CD4-positive, alpha-beta T cell treated with Interleukin-2 at 100 ng/mL for 4 hours (primary cell): ENCODE measurements at places on chromosomes 12 and 14.
A peak's percentile ranks its signal among the peaks of the same experiment; 100 is the strongest.

DNA sequence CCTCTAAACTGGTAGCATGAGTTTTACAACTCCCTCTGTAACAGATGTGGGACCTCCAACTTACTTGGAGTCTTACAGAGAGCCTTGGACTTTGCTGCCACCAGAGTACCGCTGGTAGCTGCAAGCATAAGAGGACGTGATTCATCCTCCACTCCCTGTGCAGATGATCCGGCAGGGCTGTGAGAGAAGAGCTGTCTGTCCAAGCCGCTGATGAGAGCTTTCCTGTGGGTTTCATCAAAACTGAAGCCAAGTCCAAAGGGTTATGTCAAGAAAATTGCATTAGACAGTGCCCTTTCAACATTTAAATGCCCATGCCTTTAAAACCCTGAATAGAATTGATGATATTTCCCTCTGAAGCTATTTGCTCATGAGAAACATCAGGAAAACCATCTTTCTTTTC, 85.8 kb downstream of the LLPH start:
- no peak for DNase-seq

DNA sequence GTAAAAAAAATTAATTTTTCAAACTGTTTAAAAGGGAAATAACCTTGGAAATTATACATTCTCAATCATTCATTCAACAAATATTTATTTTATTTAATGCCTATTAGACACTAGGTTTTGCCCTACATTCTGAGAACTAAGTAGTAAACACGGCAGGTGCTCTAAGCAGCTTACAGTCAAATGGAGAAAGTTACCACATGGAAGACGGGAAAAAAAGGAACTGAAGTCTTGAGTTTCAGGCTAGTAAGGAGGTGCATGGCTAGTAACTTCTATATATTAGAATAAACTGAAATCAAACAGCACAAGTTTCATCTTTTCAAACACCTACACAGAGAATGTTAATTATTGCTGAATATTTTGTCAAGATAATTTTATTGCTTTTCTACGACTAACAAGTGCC, 52.9 kb downstream of the C12orf42 start:
- DNase-seq: no peak

GRCh38 chr14:55085060-55085660, 33.7 kb downstream of the MAPK1IP1L start:
- DNase-seq: no peak

DNA sequence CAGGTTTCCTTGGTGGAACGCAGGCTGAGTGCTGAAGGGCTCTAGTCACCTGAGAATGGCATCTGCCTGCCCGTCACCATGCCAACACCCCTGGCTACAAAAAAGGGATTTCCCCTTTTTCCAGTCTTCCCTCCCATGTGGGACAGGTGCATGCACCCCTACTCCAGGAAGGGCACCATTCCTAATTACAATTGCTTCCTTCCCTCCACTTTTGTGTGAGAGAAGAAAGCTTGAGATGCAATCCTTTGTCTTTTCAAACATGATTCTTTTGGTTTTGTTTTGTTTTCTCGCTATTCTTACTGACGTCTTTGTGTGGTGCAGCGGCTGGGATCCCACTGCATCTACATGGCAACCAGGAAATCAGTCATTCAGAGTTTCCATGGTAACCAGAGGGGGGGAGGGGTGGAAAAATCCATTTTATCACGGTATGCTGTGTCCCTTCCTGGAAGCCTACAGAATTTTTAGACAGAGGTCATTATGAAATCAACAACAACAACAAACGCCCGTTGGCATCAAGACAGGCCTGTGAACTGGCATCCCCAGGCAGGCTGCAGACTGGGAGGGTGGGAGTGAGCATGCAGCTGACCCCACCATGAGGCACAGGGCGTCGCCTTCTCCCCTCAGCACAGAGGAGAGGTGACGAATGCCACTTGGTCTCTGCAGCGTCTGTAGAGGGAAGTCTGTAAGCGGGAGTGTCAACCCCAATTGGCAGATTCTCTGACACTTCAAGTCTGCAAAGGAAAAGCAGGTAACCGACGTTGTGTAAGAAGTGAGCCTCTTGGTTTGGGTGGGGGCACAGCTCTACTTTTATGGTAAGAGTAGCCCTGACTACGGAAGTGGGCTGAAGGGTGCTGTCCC, 13.6 kb upstream of the GNG2 start:
- DNase-seq: peak; percentile 98

- no peak for DNase-seq
Measured at GRCh38 chr14:34368971-34369647, 92.9 kb downstream of the SPTSSA start.

GRCh38 chr12:85182699-85183098, 97.3 kb upstream of the ALX1 start:
- no peak for DNase-seq

DNA sequence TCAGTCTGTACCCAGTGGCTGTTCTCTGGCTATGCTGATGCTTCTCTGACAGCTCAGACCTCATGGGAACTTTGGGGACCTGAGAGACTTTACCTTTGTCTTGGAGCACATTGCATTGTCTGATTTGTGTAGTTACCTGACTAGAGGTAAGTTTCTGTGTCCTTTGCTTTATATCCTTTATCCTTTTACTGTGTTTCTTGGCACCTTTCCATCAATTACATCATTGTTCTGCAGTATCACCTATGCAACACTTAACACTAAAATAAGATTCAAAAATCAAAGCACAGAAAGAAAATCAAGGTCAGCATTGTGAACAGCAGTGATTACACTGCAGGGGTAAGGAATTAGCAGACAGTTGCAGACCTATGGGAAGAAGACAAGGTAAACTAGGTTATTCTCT, 43.8 kb downstream of the SLC35F4 start:
- DNase-seq: no peak

DNA sequence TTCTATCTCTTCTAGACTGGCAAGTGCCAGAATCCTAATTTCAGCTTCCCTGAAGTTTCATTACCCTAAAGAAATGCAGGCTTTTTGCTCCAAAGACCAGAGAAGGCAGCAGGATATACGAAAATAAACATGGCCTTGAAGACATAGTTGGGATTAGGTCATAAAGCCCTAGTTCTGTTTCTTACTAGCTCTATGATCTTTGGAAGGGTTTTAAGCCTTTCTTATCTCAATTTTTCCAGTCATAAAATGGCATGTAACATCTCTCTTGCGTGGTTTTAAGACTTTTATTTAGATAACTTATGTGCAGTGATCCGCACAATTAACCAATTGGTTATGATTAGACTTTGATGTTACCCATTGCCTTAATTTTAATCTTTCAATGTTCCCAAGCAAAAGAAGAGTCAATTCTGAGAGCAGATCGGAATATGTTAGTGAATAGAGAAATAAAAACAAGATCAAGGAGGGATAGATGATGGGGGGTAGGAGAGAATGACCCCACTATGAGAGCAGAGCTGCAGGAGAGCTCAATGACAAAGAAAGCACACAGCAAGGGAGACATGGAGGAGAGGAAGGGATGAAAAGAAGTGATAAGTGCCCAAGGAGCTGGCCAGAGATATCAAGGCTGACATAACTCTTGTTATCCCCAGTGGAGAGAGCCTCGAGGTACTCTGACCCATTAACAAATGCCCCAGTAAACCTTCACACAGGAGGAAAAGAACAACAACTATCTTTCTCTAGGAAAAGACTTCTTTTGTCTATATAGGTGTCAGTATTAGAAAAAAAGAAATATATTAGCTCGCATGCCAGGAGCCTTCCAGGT, 53.0 kb upstream of the ANP32D start:
- DNase-seq: no peak

- DNase-seq: no peak
Measured at GRCh38 chr12:91094032-91094662, 17.1 kb downstream of the LUM start.

DNA sequence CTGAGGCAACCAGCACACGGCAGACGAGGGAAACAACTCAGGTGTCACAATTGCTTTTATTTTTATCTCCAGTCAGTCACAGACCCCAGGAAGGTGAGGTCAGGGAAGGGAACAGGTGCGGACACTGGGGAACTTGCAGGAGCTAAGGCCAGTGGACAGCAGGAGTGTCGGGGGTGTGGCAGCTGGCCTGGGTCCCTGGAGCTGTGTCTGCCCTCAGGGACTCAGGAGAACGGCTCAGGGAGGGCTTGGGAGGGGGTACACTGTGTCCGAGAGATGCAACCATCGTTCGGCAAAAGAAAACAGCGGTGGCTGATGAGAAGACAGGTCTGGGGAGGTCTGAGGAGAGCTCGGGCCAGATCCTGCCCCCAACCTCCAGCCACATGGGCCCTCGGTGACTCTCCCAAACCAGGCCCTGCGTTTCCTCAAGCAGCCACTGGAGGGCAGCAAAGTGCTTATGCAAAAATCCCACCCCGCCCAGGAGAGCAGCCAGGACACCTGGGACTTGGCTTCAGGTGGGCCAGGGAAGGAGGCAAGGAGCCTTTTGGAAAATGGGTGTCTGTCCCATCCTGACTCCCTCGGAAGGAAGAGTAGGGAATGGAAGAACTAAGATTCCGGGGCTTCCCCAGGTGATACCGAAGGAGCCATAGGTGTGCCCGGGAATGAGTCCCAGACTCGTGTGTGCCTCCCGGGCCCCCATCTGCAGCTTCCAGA, 24.1 kb upstream of the BCDIN3D start:
- peak; percentile 76 for DNase-seq

GRCh38 chr12:82089369-82090121, 268.6 kb downstream of the CCDC59 start:
- DNase-seq: no peak

DNA sequence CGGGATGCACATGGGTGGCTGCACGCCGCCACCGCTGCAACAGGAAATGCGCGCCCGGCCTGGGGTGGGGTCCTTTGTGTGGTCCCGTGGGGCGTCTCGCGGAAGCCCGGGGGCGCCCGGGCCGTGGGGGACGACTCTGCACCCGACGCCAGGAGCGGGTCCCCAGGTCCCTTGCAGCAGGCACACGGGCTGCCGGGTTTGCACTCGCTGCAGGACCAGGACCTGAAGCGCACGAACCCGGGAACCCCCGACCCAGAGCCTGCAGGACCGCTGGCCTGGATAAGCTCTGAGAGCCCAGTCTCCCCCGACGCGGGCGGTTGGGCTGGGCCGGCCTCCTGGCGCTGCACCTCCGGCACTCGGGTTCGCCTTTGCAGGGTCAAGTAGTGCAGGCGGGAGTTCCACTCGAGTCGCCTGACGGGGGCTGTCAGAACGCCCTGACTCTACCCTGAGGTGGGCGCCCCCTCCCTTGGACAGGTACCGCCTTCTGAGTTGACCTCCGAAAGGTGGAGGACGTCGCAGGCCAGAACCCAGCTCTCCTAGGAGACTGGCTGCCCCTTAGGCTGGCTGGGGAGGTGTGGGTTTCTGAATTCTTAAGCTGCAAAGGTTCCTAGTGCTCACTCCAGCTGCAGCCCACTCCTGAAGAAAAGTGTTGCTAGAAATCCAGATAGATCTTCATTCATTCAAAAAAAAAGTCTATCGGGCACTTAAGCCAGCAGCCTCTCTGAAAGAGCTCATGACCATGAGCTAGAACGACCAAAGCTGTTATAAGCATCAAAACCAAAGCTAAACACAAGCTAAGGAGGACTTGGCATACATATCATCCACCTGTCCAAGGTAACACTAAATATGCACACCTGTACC, 68.0 kb downstream of the RNF34 start:
- no peak for DNase-seq

GRCh38 chr14:44404036-44404435, 103.0 kb downstream of the FSCB start:
- DNase-seq: no peak

DNA sequence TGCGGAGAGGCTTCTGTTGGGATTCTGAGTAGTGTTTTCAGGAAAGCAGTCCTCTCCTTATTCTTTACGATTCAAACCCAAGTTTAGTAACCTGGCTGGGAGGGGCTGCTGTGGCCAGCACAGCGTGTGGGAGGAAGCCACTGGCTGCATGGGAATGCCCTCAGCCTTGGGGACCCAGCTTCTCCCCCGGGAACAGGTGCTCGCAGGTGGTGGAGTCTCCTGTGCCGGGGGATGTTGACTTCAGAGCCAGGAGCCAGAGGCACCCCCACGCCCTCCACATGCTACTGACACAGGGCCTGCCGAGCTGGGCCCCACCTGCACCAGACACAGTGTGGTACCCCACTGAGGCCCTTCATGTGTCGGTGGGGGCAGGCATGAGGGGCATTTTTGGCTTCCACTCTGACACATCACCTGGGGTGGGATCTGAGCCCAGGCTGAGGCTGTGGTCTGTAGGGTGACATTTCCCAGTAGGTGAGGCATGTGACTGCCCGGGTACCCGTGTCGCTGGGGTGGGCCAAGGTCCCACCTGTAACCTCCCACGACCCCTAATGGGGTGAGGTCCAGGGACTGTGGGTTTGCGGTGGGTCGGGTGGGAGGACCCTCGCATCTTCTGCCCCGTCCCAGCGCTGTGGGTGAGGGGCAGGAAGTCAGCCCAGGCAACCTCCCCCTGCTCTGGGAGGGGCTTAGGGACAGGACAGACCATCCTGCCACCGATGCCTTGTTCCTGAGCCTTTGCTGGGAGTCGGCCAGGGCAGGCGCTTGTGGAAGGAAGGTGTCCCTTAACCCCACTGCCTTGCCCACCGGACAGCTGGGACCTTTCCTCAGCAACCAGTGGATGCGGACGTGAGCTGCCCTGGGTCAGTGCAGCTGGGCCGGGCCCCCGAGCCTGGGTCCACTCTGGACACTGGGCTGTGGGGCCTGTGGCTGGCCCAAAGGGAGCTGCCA, 26.5 kb downstream of the MTA1 start:
- DNase-seq: no peak

GRCh38 chr12:42640391-42640790, 50.8 kb upstream of the PRICKLE1 start:
- DNase-seq: no peak

- DNase-seq: no peak
Measured at GRCh38 chr12:127899971-127900370, 367.0 kb upstream of the TMEM132C start.

DNA sequence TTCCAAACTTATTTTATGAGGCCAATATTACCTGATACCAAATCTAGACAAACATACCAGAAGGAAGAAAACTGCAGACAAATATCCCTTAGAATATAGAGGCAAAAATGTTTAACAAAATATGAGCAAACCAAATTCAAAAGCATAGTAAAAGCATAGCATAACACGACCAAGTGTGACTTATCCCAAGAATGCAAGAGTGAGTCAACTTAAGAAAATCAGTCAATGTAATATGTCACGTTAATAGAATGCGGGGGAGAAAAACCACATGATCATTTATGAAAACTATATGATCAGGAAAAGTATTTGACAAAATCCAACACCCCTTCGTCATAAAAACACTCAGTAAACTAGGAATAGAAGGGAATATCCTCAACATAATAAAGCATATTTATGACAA, 217.3 kb downstream of the ADGRD1 start:
- no peak for DNase-seq

- no peak for DNase-seq
Measured at GRCh38 chr14:99660006-99660566, 15.2 kb downstream of the HHIPL1 start.

DNA sequence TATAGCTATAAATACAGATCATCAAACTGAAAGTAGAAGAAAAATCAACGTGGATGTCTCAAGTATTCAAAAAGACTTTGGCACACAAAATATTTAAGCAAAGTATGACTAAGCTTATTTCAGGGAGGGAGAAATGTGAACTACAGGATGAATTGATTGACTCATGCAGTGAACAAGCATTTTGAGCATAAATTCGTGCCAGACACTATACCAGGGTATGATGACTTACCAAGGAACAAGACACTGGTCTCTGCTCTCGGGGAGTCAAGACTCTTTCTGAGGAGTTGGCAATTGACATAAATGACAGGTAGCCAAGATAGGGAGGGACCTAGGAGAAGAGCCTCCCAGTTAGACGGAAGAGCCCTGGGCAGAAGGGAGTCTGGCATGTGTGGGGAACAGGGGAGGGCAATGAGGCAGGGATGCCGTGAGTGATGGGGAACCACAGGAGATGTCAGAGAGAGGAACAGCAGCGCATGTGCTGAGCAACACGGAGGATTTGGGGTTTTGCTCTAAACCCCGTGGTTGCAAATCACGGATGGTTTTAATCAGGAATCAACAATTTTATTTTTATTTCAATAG, 115.2 kb downstream of the TMEM132D start:
- no peak for DNase-seq
